ENCODE measurements at places on chromosomes 7 and 10.

GRCh38 chr7:131967216-131967730 is 410.8 kb upstream of the PODXL start:
- DNase-seq: no peak

GRCh38 chr7:131372554-131372953 is 44.9 kb downstream of the MKLN1 start:
- DNase-seq: no peak

GRCh38 chr7:140360697-140361229 is 37.6 kb downstream of the SLC37A3 start:
- no peak for DNase-seq

DNA sequence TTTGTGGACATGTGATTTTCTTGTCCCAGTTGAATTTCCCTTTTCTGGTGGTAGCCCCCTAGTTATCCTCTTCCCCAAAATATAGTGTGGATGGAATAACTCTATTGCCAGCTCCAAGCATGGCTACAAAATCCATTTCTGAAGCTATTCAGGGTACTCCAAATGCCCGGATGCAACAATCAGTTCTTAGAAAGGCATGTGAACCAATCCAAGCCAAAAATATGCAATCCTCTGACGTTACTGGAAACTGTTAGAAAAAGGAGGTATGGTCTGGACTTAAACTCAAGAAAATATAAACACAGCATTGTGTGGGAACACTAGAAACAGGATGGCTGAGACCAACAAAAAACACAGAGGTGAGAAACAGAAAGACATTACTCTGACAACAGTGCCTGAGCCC is 347.0 kb downstream of the GPAM start:
- no peak for DNase-seq

GRCh38 chr10:71837098-71837827 is 13.8 kb downstream of the PSAP start:
- no peak for DNase-seq

GRCh38 chr10:102752266-102752930 is 8.7 kb downstream of the WBP1L start:
- peak; percentile 83 for DNase-seq

GRCh38 chr10:33982995-33983394 is 648.5 kb upstream of the NRP1 start:
- DNase-seq: peak; percentile 45

All from IMR-90 (cell line).